Frontal cortex (tissue), 4 donors: ENCODE measurements at places on chromosomes 12 and 14. TPM values are rescaled to one million over a fixed set of nuclear protein-coding genes. Genes with fewer than 3 reads are reported as not detected.

NFKBIA gene
- total RNA-seq, result 46.5 TPM

MYF6 gene
- 1.6 TPM for total RNA-seq

PPFIA2 gene
- total RNA-seq, result 152 TPM

REM2 gene
- 2.4 TPM for total RNA-seq

LBHD2 gene
- total RNA-seq, result not detected

HPD gene
- not detected for total RNA-seq

FAM90A1 gene
- total RNA-seq, result 0.41 TPM

ZNF891 gene
- 6.9 TPM for total RNA-seq

GPR68 gene
- total RNA-seq, result 4.9 TPM

DPY19L2 gene
- total RNA-seq, result 36.3 TPM

RNF41 gene
- 53.0 TPM for total RNA-seq

KRT74 gene
- total RNA-seq, result not detected

SART3 gene
- 63.6 TPM for total RNA-seq

OR6C6 gene
- not detected for total RNA-seq

CARMIL3 gene
- 18.8 TPM for total RNA-seq

ADAM20 gene
- 1.6 TPM for total RNA-seq

SDR9C7 gene
- total RNA-seq, result 0.41 TPM

DAO gene
- total RNA-seq, result not detected

BICDL1 gene
- 24.5 TPM for total RNA-seq

MAP1LC3B2 gene
- 0.82 TPM for total RNA-seq

KCNK10 gene
- 11.8 TPM for total RNA-seq

CAPRIN2 gene
- total RNA-seq, result 30.6 TPM

CIROP gene
- total RNA-seq, result not detected

HVCN1 gene
- 7.3 TPM for total RNA-seq

CIT gene
- 11.4 TPM for total RNA-seq

DBX2 gene
- total RNA-seq, result 2.9 TPM

PPP1R1A gene
- total RNA-seq, result 10.6 TPM

TDRD9 gene
- 6.5 TPM for total RNA-seq

GPR162 gene
- total RNA-seq, result 81.1 TPM

KRT72 gene
- total RNA-seq, result not detected

CACNA2D4 gene
- not detected for total RNA-seq

SLC10A1 gene
- not detected for total RNA-seq

PTPRR gene
- total RNA-seq, result 16.7 TPM

ADAM21 gene
- under 0.01 TPM for total RNA-seq

REP15 gene
- 0.82 TPM for total RNA-seq

TAS2R9 gene
- 0.41 TPM for total RNA-seq

SLC17A8 gene
- total RNA-seq, result 11.0 TPM

KERA gene
- 1.2 TPM for total RNA-seq

C14orf39 gene
- not detected for total RNA-seq
